ENCODE measurements at places on chromosomes 2 and 18.
A peak's percentile ranks its signal among the peaks of the same experiment; 100 is the strongest.

DNA sequence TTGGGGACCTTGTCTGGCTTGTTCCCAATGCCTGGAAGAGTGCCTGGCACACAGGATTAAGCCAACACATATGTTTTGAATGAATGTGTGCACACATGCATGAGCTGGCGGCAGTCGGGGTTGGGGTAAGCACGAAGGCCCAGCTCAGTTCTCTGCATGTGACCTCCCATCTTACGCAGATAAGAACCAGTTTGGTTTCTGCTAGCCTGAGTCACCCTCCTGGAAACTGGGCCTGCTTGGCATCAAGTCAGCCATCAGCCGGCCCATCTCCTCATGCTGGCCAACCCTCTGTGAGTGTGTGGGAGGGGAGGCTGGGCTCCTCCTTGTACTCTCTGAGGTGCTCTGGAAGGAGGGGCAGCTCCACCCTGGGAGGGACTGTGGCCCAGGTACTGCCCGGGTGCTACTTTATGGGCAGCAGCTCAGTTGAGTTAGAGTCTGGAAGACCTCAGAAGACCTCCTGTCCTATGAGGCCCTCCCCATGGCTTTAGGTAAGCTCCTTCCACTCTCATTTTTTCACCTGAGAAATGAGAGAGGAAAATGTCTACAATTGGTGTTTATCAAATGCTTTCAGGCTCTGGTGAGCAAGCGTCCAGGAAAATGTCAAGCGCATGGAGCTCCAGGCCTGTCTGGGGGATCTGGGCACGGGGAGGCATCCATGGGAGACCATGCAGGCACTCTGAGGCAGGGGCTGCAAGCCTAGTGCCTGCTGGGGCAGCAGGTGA, 9.7 kb upstream of the IL1RN start:
- DNase-seq = no peak

DNA sequence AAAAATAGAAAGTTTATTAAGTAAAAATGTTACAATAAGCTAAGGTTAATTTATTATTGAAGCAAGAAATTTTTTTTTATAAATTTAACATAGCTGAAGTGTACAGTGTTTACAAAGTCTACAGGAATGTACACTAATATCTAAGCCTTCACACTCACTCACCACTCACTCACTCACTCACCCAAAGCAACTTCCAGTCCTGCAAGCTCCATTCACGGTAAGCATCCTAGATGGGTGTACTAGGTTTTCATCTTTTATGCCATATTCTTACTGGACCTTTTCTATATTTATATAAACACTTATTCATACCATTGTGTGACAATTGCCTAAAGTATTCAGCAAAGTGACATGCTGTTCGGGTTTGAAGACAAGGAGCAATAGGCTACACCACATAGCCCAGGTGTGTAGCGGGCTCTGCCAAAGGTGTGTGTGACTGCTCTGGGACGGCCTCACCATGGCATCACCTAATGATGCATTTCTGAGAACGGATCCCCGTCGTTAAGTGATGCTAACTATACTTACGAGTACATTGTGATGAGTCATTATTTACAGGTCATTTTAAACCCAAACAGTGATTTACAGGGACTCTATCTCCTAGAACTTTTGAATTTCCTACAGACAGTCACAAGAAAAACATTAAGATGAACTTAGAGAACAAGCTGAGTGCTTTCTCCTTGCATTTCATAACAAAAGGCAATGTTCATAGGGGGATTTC, 76.3 kb upstream of the ID2 start:
- no peak for DNase-seq

DNA sequence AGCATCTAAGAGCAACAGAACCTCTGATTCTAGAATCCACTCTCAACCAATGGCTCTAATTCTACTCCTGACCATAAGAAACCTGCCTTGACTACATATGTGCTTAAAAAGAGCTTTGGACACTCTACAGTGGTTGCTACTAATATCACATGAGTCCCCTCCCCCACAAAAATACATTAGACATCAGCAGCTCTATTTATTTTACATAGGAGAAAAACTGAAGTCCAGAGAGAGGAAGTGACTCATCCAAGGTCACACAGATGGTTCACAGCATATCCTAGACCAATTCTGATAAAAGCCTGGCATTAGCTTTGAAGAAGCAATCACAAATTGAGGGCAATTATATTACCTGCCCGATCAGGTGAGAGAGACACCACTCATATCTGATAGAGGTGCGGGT, 49.8 kb downstream of the ALK start:
- no peak for DNase-seq

GRCh38 chr2:105395691-105396090, 3.2 kb downstream of the FHL2 start:
- DNase-seq = no peak

DNA sequence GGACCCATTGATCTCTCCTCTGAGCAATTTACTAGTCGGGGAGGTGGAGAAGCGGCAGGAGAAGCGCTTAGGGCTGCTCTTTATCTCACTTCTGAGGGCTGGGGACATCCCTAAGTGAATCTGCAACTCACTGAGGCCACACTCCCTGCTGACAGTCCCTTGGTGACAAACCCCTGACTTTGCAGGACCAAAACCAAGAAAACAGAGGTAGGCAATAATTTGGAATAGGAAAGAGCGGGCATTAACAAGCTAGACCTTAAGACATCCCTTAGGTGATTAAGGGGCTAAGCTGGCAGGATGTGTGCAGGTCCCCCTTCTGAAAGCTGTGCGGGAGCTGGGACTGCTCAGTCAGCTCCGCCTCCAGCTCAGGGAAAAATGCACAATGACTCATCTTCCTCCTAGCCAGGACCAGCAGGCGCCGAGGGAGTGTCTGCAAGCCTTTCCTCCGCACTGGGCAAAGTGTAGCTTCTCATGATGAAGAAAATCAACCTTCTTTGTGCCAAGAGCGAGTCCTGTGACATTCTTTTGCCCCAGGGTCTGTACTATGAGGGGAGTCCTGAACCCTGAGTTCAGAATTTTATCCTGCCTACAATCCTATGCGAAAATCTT, 63.3 kb downstream of the BOD1L2 start:
- DNase-seq = peak; percentile 21

DNA sequence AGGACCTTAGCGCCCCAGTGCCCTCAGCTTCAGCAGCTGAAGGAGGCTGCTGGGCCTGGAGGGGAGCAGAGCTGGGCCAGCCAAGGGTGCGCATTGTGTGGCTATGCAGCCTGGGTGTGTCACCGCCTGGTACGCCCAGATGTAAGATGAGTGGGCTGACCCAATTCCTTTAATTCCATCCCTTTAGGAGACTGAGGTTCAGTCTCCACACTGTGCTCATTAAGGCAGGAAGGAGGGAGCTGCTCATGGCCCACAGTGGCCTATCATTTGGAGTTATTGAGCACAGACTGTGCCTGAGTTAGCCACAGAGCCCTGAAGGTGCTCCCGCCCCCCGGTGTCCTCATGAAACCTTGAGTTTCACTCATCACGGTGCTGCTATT, 194.1 kb upstream of the GLI2 start:
- DNase-seq = no peak
